Inflammatory macrophage (primary cell): ENCODE measurements at places on chromosomes 4 and X.

- peak; percentile 29 for DNase-seq
Measured at GRCh38 chr4:139184129-139184528, 7.1 kb upstream of the ELF2 start.

- no peak for DNase-seq
Measured at GRCh38 chrX:149476513-149476912, 28.6 kb downstream of the IDS start.

DNA sequence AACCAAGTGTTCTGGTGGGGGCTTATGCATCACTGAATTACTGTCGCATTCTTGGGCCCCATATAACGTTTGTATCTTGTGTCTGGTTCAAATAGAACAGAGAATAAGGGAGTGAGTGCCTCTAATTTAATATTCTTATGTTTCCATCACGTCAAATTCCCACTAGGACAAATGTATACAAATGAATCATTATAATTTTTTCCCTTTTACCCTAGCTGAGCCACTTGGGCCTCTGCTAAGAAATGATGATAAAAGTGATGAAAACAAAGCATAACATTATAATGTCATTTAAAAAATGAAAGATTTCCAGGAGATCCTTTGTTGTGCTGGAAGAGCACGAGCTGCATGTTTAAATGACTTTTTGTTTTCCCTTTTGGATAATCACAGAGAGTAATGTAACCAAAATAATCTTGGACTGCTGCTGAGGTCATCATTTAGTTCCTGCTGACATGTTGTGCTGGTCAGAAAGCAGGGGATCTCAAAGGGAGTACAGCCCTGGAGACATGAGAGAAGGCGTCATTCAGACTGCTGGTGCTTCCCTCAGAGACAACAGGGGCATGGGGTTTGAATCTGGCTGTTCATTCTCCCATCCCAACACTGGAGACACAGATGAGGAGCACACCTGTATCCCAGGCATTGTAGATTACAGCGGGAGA, 105.1 kb upstream of the SCOC start:
- DNase-seq = no peak

- no peak for DNase-seq
Measured at GRCh38 chr4:102764901-102765300, 4.1 kb upstream of the MANBA start.

DNA sequence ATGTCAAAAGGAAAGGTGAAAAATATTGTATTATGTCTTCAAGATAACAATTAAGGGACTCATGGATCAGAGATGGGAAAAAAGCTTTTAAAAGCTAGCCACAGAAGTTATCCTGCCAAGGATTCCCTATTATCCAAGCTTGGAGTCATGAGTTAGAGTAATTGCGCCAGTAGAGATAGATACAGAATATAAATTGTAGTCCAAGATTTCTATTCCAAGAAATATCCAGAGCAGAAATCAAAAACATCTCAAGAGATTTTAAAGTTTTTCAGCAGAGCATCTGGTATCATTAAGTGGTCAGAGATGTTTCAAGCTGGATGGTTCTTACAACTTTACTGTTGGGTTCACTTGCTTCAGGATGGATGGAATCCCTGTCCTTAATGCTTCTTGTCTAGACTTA, 186.7 kb downstream of the PCDH18 start:
- no peak for DNase-seq

GRCh38 chr4:113050371-113050755, 910 bp downstream of the ANK2 start:
- DNase-seq = no peak

GRCh38 chrX:130718137-130718536, 184.9 kb downstream of the ENOX2 start:
- DNase-seq = no peak

GRCh38 chr4:168981942-168982341, 28.1 kb downstream of the CBR4 start:
- no peak for DNase-seq
